Activated T-helper 1 cell treated with anti-CD3 and anti-CD28 coated beads, Interleukin-12 subunit alpha, Interleukin-12 subunit beta, Interleukin-2, Interleukin-4 antibody, amounts not matched to agents 30 ng/mL and 10 ng/mL and 1 ng/mL, durations not matched to agents 14 hours and 24 hours and 36 hours (primary cell): ENCODE measurements at places on chromosomes 6 and 20.

GRCh38 chr6:136362421-136363356 is 73.0 kb upstream of the BCLAF1 start:
- DNase-seq, result no peak

- DNase-seq, result no peak
Observed at GRCh38 chr6:117558818-117559217, 43.5 kb downstream of the GOPC start.

DNA sequence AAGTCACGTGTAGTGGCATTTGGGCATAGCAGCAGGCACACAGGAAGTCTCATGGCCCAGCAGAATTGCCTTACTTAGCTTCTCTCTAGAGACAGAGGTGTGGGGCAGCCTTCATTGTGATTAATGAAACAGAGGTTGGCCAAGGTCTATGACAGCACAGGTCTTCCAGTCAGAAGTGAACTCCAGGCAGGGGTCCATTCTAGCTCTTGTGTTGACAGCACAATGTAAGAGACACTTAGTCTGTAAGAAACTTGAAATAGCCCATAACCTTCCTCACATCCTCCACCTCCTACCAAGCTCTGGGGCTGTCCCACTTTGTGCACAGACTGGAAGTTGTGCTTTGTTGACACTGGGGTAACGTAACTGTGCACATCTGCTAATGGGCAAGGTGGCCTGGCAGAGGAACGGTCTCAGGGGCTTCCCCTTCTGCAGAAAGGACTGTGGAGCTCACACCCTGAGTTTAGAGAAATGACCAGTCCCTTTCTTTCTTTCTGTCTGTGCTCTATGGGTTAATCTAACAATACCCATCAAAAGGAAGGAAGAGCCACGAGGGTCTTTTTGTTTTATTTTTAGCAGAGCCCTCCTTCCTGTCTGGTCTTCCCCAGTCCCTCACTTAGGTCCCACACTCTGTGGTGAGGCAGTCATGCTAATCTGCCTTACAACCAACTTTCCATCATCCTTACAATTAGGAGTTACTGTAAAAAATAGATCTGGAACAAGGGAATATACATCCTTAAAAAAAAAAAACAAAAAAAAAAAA is 35.6 kb upstream of the TAGAP start:
- no peak for DNase-seq

DNA sequence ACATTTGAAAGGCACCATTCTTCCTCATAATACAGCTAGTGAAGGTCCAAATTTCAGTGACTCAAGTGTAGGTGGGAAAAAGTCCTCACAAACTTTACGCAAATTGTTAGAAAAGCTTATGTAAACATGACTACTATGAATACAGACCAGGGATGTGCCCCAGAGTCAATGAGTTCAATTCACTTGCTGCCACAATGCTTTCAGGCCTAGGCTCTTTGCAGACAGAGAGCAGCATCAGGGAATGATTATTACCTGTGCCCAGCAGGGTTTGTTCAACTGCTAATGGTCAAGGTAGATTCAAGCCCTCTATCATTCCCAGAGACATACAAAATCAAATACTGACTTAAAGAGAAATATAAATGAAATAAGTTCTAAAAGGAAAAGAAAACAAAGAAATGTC is 84.0 kb downstream of the LAMA2 start:
- no peak for DNase-seq

DNA sequence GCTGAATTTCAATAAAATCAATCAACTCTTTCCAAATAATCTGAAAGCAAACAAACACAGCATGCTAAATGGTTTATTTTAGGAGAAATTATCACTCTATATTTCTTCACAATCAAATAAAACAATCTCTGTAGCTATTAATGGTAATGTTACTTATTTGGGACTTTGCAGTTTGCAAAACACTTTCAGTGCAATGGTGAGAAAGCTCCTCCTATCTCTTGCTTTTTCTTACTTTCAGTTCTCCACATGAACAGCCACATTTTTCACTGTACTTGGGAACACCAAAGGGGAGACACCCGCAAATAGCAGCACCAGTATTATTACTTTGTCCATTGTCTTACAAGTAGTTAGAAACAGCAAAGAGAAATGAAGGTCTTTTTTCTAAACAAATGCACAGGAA is 92.4 kb downstream of the DST start:
- no peak for DNase-seq

- DNase-seq, result no peak
Observed at GRCh38 chr6:30816791-30817739, 67.3 kb upstream of the DDR1 start.

GRCh38 chr6:148952147-148953035 is 205.6 kb downstream of the UST start:
- no peak for DNase-seq

DNA sequence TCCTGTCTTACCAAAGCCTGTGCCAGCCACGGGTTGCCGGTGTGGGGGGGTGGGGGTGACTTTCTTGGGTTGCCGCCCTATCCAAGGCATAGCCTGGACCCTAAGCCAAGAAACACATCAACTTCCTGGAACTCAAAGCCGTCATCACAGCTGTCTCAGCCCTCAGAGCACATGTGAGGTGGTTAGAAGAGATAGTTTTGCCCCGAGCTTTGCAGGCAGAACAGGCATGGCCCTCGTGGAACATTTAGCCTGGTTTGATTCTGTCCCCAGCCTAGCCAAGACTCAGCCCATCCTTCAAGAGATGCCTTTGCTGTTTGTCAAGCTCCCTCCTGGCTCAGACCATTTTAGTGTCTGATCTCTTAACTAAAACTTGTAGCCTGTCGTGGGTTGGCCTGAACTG is 64.9 kb downstream of the RREB1 start:
- no peak for DNase-seq

- DNase-seq, result no peak
Observed at GRCh38 chr20:47551841-47552240, 50.2 kb downstream of the NCOA3 start.

DNA sequence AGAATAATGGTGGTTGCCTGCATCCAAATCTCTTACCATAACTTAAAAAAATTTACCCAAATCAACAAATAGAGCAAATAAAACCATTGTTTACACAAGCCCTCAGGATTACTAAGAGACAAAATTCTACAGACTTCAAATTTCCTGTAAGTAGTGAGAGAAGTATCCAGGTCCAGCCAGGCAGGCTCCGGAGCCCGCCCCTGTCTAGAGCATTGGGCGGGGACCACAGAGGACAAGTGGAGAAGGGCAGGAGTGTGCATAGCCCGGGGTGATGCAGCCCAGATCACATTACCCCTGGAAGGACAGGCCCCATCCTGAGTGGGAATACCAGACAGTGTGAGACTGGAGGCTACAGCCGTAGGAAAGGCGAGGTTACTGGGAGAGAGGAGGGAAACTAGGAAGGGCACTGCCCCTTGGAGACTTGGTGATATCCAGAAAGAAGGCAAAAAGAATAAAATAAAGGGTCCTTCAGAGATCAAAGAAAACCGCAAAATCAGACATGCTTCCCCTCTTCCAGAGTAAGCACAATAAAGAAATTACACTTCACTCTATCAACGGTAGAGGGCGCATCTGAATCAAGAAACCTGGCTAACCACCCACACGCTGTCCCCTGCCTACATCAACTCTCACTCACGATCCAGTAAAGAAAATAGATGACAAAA is 26.6 kb downstream of the RIN2 start:
- no peak for DNase-seq

DNA sequence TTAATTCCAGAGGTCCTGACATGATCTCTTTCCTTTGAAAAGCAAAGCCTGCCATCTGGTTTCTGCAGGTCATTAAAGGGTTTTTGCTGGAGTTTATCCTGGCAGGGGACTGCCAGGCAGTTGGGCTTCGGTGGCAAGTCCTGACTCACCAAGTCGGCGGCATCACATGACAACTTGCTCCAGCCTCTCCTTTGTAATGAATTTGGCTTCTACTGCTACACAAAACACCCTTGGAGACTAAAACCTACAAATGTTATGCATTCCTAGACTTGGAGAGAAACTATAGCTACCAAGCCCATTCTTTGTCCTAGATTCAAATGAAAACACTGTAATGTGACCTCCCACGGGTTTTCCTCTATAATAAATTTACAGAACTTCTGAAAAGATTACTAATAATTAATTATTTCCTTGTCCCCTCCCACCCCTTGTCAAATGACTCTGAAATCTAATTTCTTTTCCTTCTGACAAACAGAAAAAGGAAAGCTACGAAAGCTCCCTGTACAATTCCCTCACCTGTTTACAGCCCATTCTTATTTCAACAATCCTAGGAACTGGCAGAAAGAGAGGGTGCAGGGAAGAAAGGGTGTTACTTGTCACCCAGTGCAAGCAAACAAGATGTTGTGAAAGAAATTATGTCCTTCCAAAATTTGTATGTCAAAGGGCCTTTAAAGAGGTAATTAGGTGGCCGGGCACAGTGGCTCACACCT is 62.9 kb downstream of the QRSL1 start:
- DNase-seq, result no peak

GRCh38 chr20:32993496-32994050 is 10.7 kb downstream of the SUN5 start:
- DNase-seq, result no peak
